ENCODE measurements at places on chromosomes 13 and 19.
A peak's percentile ranks its signal among the peaks of the same experiment; 100 is the strongest.

- no peak for DNase-seq
Measured at GRCh38 chr19:33293255-33294057, 8.9 kb downstream of the CEBPA start.

GRCh38 chr13:34128661-34129060 lies 310.7 kb downstream of the RFC3 start:
- DNase-seq, result no peak

DNA sequence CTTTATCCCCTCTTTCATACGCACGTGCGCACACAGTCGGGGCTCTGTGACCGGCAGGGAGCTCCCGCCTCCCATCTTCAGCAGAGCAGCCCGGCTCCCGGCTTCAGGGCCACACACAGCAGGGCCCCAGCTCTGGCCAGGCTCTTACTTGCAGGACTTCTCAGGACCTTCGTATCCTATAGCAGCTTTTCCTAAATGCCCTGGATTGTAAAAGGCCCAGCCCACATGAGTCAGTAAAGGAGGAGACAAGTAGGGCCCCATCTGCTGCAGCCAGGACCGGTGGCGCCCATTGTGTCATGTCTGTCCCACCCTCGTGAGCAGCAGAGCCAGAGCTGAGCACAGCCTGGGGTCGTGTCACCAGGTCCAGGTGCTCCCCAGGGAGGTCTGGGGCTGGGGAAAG lies 107.6 kb upstream of the VSTM2B start:
- DNase-seq, result no peak

GRCh38 chr19:18660051-18660910 lies 23.2 kb upstream of the CRTC1 start:
- no peak for DNase-seq

- DNase-seq, result no peak
Measured at GRCh38 chr13:106445996-106446395, 89.5 kb downstream of the EFNB2 start.

DNA sequence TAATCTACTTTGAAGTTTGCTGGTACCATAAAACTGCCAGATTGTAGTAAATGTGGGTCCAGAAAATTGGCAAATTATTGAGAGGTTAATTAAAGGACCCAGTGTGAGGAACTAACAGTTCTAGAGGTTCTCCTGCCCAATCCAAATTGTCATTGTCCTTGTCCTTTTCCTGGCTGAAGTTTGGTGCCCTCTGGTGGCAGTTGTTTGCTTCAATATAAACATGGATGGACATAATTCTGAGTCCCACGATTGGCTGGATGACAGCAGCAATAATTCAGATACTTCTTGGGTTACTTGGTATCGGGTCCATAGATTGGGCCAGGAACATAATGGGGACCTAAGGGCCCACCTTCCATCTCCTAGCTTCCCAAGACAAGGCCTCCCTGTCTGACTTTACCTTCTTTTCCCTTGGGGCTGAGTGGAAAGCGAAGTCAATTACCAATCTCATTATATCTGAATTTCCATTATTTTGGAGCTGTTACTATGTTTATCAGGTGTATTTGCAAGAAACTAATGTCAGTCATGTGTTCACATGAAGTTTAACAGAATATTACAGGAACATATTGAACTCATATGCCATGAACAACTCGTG lies 33.8 kb upstream of the GARRE1 start:
- peak; percentile 35 for DNase-seq

GRCh38 chr13:110216398-110217041 lies 90.4 kb downstream of the COL4A1 start:
- DNase-seq, result no peak

DNA sequence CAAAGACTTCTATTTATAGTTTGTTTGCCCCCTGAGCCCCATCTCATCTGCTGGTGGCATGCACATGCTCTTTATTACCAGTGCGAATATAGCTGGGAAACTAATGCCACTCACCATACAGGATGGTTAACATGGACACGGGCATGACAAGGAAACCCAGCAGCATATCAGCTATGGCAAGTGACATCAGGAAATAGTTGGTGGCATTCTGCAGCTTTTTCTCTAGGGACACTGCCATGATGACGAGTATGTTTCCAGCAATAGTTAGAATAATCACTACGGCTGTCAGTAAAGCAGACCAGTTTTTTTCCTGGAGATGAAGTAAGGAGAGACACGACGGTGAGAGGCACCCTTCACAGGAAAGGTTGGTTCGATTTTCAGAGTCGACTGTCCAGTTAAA lies 1.5 kb downstream of the HTR2A start:
- no peak for DNase-seq

- DNase-seq, result no peak
Measured at GRCh38 chr19:37361994-37362393, 8.9 kb upstream of the ZNF527 start.

GRCh38 chr19:703651-704446 lies 4.9 kb upstream of the PALM start:
- peak; percentile 37 for DNase-seq

- peak; percentile 18 for DNase-seq
Measured at GRCh38 chr19:40433391-40434216, 7.8 kb upstream of the SERTAD1 start.

- DNase-seq, result no peak
Measured at GRCh38 chr19:23969630-23970029, 54.9 kb downstream of the ZNF726 start.

DNA sequence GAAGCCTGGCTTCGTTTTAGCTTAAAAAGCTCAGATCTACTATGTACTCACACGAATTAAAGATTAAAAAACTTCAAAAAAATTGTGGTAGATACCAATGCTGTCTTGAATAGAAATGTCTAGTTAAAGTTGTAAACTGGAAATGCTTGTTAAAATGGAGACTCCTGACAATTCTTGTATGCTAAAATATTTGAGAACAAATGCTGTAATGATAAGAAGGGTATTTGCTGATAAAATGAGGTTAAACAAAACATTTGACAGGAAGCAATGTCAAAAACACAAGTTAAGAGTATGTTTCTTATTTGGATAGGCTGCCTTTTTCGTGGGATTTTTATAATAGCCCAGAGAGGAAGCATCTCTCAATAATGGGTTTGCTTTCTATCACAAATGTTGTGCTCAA lies 48.0 kb upstream of the POSTN start:
- DNase-seq, result no peak

GRCh38 chr19:19597809-19598306 lies 20.6 kb downstream of the PBX4 start:
- DNase-seq, result no peak

GRCh38 chr19:3669947-3670795 lies 30.1 kb downstream of the PIP5K1C start:
- DNase-seq, result no peak

- DNase-seq, result no peak
Measured at GRCh38 chr19:48806818-48807589, 3.8 kb downstream of the BCAT2 start.

DNA sequence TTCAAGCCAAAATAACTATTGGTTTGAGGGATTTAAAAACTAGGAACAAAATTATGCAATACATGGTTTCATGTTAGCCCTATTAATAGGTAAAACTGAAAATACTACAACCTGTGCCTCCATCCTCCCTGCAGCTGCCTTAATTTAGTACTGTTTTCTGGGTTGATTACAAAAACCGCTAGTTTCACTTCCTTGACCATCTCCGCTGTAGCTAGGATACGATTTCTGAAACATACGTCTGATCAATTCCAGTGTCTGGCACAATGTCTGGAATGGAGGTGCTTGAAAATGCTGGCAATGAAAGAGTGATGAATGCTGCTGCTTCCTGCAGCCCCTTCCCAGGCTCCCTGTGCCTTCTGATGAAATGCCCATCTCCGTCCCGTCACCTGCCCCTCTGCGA lies 273.5 kb downstream of the SHISA2 start:
- no peak for DNase-seq

DNA sequence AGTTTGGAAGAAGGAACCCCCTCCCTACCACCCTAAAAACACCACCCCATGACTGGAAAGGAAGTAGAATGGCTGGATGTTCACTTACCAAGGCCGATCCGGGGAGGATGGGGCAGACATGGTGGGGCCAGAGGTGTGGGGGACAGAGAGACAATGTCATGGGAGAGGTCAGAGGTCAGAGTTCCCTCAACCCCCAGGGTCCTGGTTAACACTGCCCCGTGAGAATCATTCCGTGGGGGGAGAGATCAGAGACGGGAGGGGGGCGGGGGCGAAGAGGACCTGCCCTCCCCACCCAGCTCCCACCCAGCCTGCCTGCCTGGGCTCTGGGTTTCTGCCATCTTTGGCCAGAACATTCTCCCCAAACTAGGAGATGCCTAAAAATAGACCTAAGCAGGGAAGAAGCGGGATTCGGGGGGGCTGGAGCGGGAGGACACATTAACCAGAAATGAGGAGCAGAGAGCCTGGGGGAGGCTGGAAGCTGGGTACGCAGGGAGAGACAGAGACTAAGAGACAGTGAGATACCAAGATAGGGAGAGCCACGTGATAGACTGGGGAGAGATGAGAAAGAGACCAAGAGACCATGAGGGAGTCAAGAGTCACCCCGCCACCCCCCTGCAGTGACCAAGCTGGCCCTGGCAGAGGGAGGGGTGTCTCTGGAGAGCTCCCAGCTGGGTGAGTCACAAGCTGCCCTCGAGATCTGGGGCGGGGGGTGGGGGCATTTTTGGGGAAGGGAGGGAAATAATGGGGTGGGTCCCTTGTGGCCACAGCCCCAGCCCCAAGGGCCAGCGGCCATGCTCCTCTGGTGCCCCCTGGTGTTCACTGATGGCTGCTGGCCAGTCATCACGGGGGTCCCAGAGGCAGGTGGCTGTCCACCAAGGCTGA lies 6.1 kb upstream of the KANK2 start:
- DNase-seq, result no peak

DNA sequence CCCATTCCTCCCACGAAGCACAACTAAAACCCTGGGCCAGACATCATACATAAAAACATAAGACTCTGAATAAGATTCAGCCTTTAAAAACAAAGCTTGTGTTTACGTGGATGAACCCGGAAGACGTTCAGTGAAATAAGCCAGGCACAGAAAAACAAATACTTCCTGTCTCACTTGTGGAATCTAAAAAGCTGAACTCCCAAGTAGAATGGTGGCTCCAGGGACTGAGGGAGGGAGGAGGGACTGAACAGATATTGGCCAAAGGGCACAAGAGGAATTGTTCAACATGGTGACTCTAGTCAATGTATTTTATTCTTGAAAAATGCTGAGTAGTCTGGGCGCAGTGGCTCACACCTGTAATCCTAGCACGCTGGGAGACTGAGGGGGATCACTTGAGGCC lies 35.7 kb upstream of the TPM4 start:
- DNase-seq, result no peak

- no peak for DNase-seq
Measured at GRCh38 chr13:95530178-95530577, 22.3 kb upstream of the CLDN10 start.

DNA sequence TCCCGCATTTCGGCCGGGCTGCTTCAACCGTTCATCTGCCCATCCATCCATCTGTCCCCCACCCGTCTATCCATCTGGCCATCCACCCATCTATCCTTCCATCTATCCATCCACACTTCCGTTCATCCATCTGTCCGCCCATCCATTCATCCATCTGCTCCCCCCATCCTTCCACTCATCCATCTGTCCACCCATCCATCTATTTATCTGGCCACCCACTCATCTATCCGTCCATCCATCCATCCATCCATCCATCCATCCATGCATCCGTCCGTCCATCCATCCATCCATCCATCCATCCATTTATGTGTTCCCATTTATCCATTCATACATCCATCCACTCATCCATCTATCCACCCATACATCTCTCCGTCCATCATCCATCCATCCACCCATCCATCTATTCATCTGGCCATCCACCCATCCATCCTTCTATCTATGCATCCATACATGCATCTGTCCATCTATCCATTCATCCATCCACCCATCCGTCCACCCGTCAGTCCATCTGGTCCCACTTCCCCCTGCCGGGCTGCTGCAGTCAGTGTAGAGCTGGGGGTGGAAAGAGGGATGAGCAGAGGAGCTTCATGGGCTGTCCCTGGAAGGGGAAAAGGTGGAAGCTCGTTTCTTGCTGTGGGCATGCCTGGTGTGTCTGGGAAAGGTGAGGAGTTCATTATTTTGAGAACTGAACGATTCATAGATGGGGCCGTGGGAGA lies 722 bp downstream of the HSD11B1L start:
- DNase-seq, result no peak

DNA sequence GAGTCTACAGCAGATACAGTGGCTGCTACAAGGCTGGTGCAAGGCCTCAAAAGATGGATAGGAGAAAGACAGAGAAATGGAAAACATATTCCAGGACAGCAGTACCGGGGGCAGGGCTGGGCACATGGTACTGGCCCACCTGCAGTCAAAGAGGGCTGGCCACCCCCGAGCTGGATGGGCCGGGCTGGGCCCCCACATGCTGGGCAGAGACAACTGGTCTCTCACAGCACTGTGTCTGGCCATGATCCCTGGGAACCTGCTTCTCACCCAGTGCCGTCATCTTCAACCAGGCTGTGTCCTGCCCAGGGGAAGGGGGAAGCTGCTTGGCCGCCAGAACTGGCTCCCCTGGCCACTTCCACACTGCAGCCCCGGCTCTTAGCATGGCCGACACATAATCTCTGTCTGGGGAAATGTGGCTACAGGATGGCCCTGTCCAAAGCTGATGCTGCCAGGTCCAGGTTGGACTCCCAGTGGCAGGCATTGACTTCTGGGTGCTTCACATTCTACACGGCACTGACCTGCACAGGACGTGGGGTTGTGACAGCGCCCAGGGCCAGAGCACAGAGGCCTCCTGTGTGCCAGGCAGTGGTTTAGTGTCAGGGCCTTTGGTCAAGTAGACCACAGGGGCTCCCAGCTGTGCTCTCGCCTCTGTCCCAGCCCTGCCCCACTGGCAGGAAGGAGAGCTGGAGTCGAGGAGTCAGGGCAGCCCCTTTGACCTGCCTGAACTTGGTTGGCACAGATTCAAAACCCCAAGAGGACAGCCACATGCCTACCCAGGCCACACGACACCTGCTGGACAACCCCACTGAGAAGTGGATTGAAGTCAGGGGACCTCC lies 21.7 kb downstream of the PEPD start:
- DNase-seq, result no peak

- DNase-seq, result no peak
Measured at GRCh38 chr13:51943721-51944120, 67.5 kb downstream of the ATP7B start.

GRCh38 chr13:22793598-22794134 lies 387.1 kb upstream of the SGCG start:
- no peak for DNase-seq

DNA sequence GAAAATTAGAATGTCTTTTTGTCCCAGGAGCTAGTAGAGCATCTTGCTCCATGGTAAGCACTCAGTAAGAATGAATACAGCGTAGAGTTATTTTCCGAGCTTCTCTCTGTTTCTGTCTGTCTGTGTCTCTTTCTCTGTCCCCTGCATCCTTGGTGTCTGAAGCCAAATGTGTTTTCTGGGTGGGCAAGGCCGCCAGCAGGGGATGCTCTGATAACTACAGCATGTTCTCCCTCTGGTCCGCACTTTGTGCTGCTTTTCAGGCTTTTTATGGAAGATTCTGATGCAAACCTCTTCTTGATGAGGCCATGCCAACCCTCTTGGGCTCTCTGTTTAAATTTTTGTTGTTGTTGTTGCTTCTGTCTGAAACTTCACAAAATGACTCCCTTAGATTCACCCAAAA lies 142.8 kb upstream of the UBL3 start:
- no peak for DNase-seq

All from stimulated activated CD8-positive, alpha-beta memory T cell treated with anti-CD3 and anti-CD28 coated beads, Interleukin-4, amount 100 ng/mL, for 24 hours (primary cell).